NCI-H187 (cell line): ENCODE measurements at places on chromosomes 2 and 18.

- no peak for DNase-seq
These were observed 473.9 kb upstream of the SYT4 start for GRCh38 chr18:43751203-43751602.

DNA sequence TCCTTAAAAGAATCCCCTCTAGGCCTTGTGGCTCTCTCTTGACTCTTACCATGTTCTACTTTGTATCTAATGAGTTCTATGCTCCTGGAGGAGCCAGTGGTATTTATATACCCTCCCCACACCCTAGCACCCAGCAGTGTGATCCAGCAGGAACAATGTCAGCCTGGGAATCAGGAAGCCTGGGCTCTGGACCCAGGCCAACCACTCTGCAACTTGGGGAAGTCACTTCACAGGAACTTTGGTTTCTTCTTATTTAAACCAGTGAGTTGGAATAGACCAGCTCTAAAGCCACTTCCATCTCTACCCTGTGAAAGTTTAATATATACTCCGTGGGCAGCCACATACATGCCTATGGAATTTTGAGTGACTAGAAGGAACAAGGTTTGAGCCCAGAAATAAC, 11.6 kb upstream of the SPTBN1 start:
- DNase-seq: no peak

- DNase-seq: no peak
These were observed 226.1 kb downstream of the VAPA start for GRCh38 chr18:10139783-10140410.

DNA sequence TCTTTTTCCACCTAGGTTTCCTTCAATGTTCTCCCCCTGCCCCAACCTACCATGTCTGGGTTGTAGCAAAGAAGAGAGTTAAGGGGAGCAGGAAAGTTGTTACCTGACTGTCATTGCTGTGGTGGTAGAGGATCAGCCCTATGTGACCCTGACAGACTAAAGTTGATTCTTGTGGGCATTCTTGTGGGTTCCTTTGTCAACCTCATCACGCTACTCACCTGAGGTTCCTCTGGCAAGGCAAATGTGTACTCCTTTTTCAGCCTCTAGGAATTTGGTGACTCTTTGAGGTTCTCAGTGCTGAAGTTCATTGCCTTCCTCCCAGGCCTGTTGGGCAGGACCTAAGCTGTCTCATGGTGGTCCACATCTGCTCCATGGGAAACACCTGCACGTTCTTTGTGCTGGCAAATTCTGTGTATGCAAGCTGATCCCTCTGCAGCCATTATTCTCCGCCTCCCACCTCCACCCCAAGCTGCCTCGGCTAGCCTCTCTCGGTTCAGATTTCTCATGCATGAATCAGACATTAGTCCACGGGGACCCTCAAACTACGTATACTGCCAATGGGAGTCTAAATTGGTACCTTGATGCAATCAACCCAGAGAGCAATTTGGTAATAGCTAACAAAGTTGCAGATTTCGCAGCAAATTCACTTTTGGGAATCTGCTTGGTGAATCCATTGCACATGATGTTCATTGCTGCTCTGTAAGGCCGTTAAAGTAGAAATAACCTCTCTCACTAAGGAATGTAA, 1.5 kb upstream of the GMCL1 start:
- DNase-seq: no peak

- DNase-seq: no peak
These were observed 752.0 kb upstream of the HS6ST1 start for GRCh38 chr2:129070663-129071062.

DNA sequence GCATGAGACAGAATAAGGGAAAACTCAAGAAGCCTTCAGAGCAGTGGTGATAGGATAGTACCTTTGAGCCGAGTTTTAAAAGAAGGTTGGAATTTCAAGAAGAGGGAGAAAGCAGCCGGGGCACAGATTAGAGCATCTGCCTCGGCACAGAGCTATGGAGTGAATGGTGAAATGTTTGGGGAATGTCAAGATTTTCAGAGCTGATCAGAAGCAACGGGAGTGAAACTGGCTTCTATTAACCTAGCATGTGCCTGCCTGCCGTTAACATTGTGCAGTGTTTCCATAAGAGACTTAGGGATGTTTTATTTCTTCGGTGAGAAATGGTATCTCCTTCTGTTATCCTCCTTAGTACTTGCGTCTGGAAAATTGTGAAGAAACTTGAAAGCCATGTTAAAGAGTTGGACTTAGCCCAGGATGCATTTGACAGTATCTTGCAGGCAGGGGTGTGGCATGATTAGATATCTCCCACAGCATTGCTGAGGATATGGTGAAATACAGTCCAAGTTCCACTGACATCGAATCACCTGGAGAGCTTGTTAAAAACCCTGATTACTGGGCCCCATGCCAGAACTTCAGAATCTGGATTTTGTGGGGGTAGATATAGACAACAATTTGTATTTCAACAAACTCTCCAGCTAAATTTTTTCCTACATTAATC, 96.8 kb upstream of the PPP1CB start:
- no peak for DNase-seq
